T-cell (primary cell): ENCODE measurements at places on chromosomes 1 and 21. TPM values are rescaled to one million over a fixed set of nuclear protein-coding genes. Genes with fewer than 3 reads are reported as not detected.

GRCh38 chr1:29256979-29257804, 20.9 kb downstream of the PTPRU start:
- DNase-seq: no peak

The KLF17 gene
- total RNA-seq: not detected

DNA sequence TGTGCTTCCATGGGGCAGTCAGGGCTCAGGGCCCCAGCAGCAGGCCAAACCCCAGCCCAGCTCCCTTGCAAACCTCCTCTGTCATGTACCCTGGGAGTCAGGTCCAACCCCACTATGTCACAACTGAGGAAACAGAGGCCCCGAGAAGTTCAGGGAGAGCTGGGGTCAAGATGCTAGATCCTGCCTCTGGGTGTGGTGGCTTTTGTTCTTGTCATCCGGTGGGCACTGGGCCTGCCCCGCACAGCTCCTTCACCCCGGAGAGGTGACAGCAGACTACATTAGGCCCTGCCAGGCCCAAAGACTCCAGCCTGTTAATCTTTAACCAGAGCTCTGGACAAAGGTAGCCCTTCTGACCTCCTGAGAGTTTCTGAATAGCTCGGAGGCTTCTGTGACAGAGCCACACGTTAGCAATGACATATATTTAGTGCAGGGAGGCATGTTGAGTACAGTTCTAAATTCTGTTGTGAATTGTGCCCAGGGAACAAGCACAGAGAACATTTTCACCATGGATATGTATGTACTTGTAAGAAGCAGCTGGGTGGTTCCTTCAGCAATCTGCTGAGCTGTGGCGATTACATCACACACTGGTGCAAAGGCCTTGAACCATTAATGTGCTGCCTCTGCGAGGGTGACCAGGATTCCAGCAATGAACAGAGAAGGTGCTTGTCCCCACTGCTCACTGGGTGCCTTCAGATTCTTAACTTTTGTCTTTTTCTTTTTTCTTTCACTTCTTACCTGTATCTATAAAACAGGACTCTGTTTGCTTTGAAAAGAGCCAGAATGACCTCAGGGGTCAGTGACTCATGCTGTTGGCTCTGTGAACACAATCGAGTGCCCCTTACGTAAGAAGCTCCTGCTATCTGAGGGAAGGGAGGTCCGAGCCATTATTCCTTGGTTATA, 102.8 kb downstream of the RHOU start:
- DNase-seq: no peak

DNA sequence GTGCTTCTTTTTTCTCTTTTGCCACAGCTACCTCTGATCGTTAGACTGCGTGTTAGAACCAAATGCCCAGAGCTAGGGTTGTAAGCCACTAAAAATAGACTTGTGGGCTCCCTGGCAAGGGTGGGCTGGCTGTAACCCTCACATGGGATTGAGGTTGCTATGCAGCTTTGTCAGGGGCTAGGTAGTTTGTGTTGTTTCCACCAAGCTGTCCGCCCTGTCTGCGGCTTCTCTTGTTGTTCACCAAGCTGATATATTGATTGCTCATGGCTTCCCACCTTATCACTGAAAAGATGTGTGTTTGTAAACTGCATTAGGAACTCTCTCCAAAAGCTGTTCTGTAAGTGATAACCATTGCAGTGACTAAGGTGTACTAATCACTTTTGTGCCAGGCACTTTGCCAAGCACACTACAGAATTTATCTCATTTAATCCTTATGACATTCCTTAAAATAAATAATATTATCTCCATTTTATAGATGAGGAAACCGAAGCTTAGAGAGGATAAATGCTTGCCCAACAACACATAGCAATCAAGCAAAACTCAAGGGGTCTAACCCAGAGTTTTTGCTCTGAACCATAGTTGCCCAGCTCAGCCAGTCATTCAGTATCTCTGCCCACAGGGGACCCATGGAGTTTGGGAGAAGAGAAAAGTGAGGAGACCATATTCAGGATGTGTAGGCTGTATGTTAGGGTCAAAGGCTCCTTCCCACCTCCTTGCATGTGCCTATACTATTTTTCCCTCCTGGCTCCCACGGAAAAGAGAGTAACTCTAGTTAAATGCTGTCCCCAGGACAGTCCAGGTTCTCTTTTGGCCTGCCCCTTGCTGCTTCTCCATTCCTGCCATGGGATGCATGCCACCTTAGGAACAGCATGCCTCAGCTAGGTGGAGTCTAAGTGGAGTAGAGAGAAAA, 42.2 kb upstream of the TARBP1 start:
- DNase-seq: no peak
